ENCODE measurements at places on chromosomes 2 and 18.

- no peak for DNase-seq
Measured at GRCh38 chr2:98155716-98156115, 68.7 kb downstream of the VWA3B start.

DNA sequence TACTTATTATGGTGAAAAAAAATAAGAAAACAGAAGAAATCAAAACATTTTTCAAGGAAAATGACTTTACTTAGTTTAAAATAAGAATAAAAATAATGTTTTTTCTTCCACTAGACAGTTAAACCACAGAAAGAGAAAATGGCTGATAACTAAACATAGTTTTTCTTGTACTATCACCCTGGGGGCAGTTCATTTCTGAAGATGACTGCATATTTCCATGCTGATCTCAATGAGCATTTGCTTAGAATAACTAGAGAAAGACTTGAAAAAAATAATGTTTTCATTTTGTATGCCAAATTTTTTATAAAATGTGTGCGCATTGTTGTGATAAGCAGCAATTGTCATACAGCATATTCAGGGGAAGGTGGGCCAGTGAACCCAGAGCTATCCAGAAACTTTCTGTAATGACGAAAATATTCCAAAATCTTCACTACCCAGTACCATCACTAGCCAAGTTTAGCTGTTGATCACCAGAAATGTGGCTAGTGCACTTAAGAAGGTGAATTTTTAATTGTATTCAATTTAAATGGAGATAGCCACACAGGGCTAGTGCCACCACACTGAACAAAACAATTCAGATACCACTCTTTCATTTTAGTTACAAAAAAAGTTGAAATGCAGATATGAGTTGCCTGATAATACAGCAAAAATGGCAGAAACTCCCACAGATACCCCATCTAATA, 513.4 kb upstream of the NETO1 start:
- DNase-seq: no peak

DNA sequence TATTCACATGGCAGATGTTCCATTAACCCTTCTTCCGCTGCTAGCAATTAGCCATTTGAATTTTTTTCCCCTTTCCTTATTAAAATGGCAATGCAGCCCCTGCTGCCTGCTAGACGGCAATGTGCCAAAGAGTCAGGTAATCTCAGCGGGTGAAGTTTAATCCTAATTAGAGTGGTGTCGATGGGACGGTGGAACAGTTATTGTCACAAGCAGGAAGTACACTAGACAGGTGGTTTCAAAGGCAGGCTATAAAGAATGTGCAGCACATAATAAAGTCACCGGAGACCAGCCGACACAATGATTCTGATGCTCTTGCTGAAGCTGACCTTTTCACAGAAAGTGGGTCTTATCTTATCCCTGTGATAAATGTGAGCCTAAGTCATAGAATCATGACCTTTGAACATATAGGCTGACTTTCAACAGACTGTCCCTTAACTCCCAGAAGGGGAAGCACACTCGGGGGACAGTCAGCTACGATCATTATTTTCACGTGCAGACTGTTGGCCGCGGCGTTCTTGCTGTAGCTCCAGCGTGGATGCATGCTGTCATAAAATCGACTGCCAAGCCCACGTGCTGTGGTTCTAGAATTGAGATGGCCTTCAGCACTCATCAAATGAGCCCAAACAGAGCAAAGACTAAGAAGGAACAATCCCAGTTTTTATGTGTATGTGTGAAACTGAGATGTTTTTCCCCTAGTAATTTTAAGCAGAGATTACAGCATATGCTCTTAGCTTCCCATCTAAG, 926.2 kb upstream of the SOX11 start:
- DNase-seq: no peak

GRCh38 chr2:216855605-216856004, 4.3 kb downstream of the TNP1 start:
- no peak for DNase-seq

- DNase-seq: no peak
Measured at GRCh38 chr2:143499061-143499460, 369.8 kb downstream of the ARHGAP15 start.

DNA sequence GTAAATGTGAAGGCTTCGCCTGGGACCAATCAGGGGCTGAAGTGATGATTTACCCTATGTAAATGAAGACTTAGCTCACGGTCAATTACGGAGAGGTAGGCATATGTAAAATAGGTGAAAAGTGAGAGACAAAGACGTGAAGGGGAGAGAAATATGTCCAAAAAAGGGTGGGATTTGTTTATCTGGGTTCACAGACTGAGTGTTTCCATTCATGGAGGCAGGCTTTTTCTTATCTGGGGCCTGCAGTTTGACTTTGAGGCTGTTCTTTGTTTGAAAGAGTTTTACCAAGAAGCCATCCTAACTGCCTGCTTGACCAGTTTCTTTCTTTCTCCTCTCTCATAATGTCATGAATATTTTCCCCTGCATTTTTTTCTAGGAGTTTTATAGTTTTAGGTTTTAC, 202.7 kb downstream of the NYAP2 start:
- DNase-seq: no peak

GRCh38 chr18:10798727-10799550, 273.1 kb downstream of the NAPG start:
- DNase-seq: no peak

GRCh38 chr2:2271469-2271941, 59.6 kb downstream of the MYT1L start:
- peak; percentile 42 for DNase-seq

GRCh38 chr2:40396124-40396523, 55.8 kb downstream of the SLC8A1 start:
- DNase-seq: no peak

DNA sequence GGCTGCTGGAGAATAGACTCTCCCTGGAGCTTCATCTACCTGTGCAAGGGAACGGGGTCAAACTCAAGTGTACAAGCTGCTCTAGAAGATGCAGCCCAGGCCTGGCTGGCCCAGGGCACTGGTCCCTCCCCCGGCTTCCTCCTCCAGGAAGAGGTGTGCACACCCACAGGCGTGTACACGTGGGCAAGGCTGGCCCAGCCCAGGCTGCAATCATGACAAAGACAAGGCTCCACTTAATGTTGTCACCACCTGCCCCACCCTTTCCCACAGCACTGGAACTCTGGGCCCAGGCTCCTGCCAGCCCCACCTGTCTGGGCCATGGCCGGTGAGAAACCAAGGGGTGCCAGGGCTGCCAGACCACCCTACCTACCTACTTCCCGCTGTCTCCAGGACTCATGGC, 29.6 kb upstream of the ALPP start:
- no peak for DNase-seq

GRCh38 chr2:10709290-10709939, 12.0 kb upstream of the ATP6V1C2 start:
- DNase-seq: no peak

GRCh38 chr2:159074605-159075004, 106.2 kb downstream of the TANC1 start:
- no peak for DNase-seq

GRCh38 chr2:9807056-9807455, 36.2 kb upstream of the TAF1B start:
- DNase-seq: no peak

DNA sequence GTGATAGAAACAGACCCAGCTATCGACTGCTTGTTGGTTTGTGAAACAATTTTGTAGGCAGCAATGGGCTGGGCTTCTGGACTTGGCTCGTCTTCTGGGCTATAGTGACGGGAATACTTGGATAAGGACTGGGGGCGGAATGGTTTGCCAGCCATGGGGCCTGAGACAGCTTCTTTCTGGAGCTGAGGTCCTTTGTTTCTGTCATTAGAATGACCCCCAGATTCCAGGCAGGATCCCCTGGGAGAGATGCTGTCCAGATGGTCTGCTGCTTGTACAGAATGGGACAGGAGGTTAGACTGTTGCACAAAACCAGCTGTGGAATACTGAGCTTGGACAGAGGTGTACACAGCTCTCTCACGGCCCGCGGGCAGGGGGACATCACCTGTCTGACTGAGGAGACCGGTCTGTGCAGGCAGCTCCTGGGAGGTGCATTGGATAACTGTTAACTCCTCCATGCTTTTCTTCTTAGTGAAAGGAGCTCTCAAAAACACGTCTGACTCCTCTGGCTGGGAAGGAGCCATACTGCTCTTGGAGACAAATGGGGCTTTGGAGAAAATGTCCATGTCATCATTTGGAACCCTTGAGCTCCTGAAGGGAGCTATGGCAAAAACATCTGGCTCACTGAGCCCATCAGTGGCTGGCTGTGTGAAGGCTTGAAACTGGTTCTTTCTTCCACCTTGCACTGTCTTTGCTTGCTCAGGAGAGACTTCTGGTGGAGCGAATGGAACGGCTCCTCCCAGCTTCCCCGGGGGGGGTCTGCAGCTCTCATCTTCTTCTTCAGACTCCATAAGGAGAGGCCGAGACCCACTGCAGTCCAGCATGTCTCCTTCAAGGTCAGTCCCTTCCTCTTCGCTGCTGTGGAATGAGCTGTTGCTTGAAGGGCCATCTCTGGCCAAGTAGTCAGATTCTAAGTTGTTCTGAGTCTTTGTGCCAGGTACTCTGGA, 28.6 kb upstream of the NFU1 start:
- no peak for DNase-seq

DNA sequence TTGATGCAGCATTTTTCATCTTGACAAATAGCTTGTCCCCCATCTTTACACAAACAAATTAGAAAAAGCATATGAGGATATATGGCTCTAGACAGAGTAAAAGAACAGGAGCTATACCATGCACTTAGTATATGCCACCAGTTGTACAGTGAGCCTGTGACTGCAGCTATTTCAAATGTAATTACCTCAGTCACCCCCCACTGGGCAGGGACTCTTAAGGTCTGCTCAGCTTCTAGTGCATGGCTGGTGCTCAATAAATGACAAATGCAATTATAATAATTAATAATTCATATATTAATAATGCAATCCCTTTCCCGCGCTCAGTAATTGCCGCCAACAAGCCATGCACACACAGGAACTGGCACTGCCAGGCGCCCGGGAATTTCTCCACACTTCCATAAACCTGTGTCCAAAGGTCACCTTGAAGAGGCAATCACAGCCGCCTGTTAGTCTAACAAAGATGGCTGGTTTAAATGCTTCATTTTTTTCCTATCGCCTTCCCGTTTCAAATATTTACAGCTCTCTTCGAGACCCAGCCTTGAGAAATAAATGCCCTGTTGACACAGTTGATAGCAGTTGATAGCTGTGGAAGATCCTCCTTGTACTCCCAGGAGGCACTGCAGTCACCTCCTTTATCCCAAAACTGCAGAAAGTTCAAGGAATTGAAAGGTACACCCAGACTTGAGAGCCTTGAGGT, 156.6 kb downstream of the INO80D start:
- DNase-seq: no peak

GRCh38 chr2:152466980-152467676, 132.2 kb downstream of the FMNL2 start:
- no peak for DNase-seq

- no peak for DNase-seq
Measured at GRCh38 chr2:96815326-96816126, 542 bp upstream of the CNNM3 start.

DNA sequence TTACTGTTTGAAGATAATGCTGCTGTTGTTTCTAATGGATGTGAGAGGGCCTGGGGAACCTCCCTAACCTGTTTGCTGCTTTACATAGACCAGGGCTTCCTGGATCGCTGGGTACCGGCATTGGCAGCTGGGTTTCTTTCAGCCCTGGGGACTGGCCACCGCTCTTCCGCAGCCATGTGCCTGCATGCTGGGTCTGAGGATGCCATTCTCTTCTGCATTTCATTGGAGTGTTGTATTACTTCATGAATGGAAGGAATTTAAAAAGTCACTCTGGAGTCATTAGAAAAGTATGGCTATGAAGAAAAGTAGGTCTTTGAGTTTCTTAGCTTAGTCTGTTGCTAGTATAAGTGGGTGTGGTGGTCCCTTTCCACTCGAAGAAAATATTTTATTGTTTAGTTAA, 107.3 kb upstream of the MGAT5 start:
- DNase-seq: peak; percentile 49

DNA sequence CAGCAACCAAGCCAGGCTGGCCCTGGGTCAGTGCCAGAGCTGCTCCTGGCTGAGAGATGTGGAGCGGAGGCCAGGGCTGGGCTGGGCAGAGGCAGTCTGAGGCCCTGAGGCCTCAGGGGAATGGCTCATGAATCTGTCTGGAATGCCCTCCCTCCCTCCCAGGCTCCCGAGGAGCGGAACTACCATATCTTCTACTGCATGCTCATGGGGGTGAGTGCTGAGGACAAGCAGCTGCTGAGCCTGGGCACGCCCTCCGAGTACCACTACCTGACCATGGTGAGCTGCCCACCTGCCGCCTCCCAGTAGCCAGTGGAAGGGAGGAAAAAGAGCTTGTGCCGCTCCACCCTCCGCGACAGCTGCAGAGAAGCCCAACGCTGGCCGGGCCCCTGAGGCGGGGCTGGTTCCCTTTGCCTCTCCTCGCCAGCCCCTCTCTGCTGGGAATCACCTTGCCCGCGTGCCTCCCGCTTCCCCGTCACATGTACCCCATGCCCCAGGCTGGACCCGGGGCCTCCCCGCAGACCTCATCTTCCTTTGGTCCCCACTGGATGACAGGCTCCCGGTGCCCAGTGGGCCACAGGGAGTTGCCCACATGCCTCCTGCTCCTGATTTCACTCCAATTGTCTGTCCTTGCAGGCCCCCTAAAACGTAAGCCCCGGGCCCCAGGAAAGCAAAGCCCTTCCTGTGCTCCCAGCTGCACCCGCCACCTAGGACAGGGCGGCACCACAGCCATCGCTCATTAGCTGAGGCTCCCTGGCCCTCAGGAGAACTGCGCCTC, 41.1 kb downstream of the MYO7B start:
- peak; percentile 56 for DNase-seq

All from BJ (cell line).